GM23248 (cell line): ENCODE measurements at places on chromosomes 2 and 18.

- DNase-seq: no peak
These were observed 176.3 kb downstream of the NOL4 start for GRCh38 chr18:34048423-34048822.

DNA sequence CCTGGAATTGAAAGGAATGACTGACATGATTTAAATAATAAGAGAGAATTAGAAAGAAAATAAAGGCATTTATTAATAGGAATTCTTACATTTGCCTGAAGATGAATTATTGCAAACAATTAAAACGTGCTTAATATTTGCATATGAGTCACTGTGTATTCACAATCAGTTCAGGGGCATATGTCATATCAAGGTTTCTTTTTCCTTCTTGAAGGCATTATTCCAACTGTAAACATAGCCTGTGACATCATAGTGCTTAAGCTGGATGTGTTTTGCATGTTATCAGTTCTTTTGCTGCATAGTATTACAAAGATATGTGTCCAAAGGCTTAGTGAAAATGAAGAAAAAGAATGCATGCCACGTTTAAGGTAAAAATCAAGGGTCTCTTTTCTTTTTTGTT is 80.8 kb downstream of the MEIS1 start:
- peak; percentile 28 for DNase-seq

DNA sequence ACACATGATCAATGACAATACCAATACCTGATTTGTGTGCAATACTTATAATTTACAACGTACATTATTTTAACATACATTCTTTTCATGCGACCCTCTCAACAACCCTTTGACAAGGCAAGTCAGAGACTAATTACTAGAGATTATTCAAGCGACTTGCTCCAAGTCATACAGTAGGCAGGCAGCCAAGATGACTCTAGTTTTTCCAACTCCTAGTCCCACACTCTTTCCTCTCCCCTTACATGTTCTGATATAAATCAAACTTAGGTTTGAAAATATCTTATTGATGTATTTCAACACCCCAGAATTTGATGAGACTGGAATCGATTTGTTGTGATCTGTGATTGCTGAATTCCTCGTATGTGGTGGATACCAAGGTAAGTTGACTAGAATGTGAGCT is 8.0 kb upstream of the CYP27C1 start:
- peak; percentile 62 for DNase-seq

DNA sequence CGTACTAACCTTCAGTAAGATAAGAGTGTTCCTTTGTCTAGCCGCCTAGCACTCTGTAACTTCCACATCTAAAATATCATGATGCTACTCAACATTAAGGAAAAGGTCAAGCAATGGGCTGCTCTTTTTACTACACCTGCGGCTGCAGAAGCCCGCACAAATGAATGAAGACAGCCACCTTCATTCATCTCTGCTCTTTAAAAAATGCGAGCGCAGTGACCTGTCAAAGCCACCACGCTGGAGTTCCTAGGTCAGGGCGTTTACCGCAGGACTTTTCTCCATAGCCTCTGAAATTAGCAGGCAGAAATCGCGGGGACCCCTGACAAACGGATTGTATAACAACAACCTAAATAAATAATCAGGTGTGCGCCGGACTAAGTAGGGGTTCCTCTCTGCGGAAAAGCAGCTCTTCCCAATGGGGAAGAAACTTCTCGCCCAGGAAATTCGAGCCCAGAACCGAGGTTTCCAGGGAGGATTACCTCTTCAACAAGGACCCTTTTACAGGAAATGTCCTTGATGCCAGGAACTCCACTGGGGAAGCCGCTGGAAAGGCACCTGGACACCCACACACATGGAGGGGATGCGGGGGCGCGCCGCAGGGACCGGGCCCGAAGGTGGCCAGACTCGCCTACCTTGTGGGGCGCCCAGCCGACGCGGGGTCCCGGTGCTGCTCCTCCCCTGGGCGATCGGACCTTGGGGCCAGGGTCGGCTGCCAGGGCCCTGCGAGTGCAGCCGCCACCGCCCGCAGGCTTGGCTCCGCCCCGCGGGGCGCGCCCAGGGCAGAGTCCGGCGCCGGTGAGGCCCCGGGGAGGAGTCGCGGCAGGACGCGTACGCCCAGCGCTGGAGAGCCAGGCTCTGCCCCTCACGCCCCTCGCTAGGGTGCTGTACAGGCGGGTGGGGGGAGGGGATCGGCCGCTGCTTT is at the start of gene CCDC68:
TSS of gene CCDC68 (minus strand) at position 758 of the 922 bp plus-strand sequence. CDS start 16,670 bp downstream, outside the sequence.
- DNase-seq: peak; percentile 23

GRCh38 chr2:28600181-28600580 is 104.3 kb downstream of the PLB1 start:
- no peak for DNase-seq

DNA sequence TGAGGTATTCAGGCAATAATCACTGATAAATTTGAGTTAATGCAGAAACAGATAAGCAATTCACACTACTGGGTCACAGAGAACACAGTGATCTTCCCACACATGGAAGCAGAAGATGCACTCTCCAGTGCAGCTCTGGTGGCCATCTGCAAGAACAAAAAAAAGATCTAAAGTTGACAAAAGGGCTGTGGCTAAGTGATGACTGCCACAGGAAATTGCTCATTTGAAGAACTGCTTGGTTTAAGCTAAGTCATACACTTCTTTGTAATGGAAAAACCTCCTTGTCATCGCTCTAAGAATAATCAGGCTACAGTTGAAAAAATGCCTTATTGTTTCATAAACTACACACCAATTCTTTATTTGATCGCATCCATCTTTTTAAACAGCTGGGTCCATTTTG is 115.1 kb downstream of the DTNB start:
- peak; percentile 93 for DNase-seq

DNA sequence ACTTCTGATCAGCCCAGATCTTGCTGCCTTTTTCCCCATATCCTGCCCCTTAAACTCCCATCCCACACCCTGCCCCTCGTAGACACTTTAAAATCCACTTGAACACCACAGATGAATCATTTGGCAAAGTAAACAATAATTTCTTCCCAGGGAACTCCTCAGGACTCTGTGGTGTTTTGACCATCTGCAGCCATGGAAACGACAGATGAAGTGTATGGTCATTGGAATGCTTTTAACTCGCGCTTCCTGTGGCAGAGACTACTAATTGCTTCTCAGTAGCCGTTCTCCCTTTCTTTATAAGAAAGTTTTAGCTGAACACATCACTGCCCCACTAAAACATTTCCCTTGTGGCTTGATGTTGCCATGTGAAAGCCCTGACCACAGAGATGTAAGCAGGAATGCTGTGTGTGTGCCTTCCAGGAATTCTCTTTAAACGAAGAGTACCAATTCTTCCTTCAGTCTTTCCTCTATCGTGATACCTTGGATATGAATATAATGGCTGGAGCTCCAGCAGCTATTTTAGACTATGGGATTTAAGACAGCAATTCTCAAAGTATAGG is 92.7 kb upstream of the PARD3B start:
- DNase-seq: peak; percentile 98

DNA sequence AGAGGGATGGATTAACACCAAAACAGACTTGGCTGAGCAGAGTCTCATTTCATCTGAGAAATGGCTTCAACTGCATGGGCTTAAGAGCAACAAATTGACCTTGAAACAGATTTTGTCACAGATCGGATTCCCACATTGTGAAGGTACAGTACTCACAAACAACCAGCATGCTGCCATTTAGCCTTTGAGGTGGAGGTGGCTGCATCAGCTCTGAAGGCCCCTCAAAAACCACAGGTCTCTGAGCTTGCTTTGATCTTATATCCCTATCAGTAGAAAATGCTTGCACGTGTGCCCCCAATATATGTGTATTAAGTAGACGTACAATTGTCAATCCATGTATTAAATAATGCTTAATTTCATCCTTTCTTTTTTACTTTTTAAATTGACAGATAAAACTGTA is 6.2 kb downstream of the VWA3B start:
- no peak for DNase-seq

DNA sequence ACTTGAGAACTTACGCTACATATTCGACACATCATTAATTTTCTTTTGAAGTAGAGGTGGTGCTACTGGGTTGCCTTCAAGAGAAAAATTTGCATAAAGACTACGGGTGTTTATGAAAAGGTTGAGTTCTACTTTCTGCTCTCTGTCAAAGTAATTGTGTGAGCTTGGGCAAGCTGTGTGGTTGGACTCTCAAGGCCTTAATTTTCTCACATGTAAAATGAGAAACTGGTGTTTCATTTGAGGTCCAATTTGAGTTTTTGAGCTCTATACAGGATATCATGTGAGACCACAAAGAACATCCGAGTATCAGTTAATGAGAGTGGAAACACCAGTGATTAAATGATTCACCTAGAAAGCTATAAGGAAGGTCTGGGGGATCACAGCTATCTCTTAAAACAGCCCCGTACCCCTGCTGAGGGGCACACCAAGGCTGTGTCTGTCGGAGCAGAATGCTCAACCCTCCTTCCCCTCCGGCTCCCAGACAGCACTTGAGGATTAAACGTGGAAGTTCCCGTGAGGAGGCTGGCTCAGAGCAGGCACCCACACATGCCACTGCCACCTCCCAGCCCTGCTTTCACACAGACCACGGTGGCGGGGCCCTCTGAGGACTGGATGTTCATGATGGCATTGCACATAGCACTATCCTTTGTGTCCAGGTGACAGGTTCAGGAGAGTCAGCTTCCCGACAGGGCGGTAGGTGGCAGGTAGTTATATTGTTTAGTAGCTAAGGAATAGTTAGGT is 191.8 kb downstream of the RNF144A start:
- no peak for DNase-seq

- peak; percentile 75 for DNase-seq
These were observed 97.6 kb downstream of the POLE4 start for GRCh38 chr2:75055820-75056675.

GRCh38 chr2:12062053-12062395 is 315.6 kb downstream of the LPIN1 start:
- no peak for DNase-seq

GRCh38 chr2:240869956-240870875 is 1.6 kb downstream of the AGXT start:
- DNase-seq: no peak

DNA sequence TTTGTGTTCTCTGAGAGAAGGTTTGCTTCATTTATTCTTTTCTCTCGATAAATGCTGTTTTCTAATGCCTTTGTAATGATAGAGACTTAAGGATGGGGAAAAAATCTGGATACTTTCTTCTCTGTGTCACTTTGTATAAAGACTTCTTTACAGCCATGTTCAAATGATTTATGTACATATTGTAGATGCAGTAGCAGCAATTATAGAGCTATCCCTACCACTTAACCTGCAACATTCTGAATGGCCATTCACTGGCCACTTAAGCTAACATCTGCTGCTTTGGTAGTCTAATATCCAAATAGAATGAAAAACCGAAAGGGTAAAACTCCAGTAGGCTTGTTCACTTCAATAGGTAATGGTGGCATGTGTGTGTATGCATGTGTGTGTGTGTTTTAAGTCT is 97.8 kb downstream of the CSRNP3 start:
- no peak for DNase-seq

GRCh38 chr18:48179001-48179400 is 230.2 kb downstream of the ZBTB7C start:
- DNase-seq: no peak

GRCh38 chr2:196415384-196415783 is 224.1 kb upstream of the CCDC150 start:
- no peak for DNase-seq

DNA sequence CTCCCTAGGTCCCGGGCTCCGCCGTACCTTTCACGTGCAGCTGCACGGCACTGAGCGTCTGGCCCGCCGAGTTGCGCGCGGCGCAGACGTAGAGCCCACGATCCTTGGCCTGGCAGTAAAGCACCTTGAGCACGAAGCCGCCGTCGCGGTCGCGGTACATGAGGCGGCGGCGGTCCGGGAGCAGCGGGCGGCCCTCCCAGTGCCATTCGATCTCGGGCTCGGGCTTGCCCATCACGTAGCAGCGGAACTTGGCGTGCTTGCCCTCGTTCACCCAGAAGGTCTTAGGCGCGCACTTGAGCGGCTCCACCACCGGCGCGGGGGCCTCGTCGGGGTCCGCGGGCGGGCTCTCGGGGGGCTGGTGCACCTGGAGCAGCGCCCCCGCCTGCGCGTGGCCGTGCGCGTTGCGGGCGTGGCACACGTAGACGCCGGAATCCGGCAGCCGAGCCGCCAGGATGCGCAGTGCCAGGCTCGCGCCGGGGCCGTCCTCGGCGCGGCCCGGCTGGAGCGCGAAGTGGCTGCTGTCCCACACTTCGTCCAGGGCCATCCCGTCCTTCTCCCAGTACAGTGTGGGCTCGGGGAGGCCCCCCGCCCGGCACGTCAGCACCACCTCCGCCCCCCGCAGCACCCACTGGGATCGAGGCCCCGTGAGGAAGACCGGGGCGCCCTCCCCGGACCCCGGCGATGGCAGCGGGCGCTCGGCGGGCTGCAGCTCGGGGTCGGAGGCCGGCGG is 980 bp downstream of the OBSL1 start:
- peak; percentile 73 for DNase-seq

GRCh38 chr2:215461836-215462532 is 26.1 kb upstream of the FN1 start:
- peak; percentile 77 for DNase-seq

- peak; percentile 78 for DNase-seq
These were observed 29.0 kb downstream of the LPIN1 start for GRCh38 chr2:11775384-11775783.

- peak; percentile 63 for DNase-seq
These were observed 720 bp downstream of the LBX2 start for GRCh38 chr2:74498500-74499266.

DNA sequence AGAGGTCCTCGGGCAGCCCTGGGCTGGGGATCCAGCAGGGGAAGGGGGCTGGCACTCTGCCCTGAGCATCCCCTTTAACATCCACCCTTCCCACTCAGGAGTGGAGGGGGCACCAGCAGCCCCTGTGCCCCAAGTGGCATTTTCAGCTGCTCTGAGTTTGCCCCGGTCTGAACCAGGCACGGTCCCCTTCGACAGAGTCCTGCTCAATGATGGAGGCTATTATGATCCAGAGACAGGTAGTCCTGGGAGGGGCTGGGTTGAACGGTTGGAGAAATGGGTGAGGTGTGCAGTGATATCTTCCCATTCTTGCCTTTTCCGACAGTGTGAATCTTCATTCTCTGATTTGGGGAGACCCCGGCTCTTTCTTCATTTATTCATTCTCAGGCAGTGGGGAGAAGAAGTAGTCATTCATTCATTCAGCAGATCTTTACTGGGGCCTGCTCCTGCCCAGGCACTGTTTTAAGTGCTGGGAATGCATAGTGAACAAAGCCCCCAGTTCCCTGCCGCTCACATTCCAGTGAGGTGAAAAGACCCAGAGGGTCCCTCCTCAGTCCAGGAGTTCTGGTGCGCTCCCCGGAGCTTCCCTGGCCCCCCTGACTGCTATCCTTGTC is 1.4 kb upstream of the KHK start:
- DNase-seq: no peak
